ENCODE measurements at places on chromosomes 6 and 20.

- peak; percentile 30 for DNase-seq
These were observed 38.4 kb upstream of the ARHGAP18 start for GRCh38 chr6:129748212-129748900.

GRCh38 chr6:130259557-130259956 is 36.8 kb upstream of the SAMD3 start:
- no peak for DNase-seq

- no peak for DNase-seq
These were observed 42.6 kb upstream of the IL17A start for GRCh38 chr6:52143551-52143950.

- no peak for DNase-seq
These were observed 252.0 kb downstream of the SOX4 start for GRCh38 chr6:21845439-21846140.

- DNase-seq = no peak
These were observed 3.0 kb downstream of the GLP1R start for GRCh38 chr6:39051399-39052122.

DNA sequence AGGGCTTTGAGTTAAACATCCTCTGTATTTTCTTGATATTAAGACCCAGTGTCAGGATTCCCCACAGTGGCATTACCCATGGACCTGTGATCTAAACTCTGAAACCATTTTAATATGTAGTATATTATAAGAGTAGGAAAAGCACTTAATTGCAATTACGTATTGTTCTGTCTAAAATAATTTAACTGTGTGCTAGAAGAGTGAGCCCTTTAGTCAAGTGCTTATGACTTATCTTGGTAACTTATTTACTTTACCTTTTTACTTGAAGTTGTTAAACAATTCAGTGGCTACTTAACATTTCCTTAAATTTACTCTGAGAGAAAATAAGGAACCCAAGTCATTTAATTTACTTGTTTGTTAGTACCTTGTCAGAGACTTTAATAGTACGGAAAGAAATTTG is 173.6 kb downstream of the CDKAL1 start:
- no peak for DNase-seq

- DNase-seq = peak; percentile 96
These were observed at the start of the genes POLR1C and YIPF3 for GRCh38 chr6:43516697-43517504. TSS of gene POLR1C (plus strand) at chr6:43517089. CDS start at chr6:43517110, 21 bp downstream. TSS of gene YIPF3 (minus strand) at chr6:43516926. CDS start at chr6:43516807, 119 bp downstream.

DNA sequence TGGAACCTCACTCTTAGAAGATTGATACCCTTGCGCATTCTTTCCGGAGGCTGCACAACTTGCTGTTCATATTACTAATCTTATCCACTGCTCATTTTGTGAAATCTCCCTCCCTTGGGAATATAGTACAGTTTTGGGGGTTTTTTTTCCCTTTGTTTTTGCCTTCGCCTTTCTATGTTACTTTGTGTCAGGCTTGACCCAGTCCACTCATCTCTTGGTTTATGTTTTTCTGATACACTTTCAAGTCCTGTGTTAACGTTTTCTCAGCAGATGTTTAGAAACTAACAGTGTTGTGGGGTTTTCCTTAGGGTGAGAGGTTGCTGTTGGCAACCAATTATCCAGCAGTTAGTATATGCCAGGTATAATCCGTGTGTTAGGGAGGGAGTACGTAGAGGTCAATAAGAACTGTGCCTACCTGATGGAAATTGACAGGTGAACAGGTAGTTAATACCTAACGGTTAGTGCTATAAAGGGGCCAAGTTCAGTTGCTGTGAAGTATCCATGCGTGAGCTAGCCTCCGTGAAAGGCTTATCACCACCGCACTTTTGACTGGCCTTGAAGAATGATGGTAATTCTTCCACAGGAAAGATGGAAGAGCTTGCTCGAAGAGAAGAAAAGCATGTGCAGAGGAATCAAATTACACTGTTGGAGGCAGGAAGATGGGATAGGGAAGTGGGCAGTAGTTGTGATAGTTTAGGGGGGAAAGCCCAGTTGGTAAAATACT is 1.4 kb downstream of the NFYA start:
- DNase-seq = no peak

DNA sequence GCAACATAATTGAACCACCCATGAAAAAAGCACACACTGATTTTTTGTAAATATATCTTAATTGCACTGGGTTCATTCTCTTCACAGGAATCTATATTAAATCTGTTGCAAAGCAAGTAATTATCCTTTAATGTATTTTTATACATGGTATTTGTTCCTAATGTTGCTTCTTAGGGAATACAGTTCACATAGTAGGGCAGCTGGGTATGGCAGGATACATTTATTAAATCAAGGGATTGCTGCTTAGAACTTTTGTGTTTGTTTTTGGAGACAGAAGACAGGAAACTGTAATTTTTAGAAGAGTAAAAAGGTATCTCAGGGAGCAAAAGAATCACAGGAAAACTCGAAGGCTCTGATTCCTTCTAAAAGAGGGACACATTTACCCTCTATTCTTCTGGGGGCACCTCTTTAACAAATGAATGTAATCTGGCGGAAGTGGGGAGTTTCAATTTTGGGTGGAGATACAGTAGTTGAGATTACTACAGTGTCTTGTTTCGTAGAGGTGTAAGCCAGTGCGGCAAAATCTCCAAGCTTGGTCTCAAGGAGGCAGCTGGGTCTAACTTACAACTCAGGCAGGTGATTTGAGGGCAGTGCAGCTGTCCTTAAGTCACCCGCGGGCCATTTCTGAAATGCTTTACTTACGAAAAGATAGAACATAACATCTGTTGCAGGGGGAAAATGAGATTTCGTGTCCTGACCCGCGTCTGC is 812 bp upstream of the SMIM13 start:
- DNase-seq = peak; percentile 43

GRCh38 chr20:62533591-62534495 is 58.0 kb upstream of the GATA5 start:
- no peak for DNase-seq

DNA sequence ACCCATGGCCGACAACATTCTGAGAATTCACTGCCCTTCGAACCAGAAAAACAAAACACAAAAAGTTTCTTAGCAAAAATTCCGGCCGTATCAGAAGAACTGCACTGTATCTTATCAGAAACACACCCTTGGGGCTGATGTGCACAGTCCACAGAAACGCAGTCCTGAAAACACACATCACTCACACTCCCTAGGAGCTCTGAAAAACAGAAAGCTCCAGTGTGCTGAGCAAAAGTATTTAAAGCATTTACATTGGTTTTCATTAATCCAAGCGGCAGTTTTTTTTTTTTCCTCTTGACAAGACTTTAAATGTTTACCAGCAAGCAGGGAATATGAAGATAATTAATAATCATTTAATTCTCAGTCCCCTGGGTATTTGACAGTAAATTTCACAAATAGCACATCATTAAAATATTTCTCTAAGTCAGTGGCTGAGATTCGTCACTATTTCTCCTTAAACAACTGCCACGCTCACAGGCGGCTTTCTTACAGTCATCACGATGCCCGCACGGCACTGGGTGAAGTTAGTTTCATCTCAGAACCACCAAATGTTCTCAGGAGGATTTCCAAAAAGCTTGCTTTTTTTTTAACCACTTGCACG is 13.3 kb downstream of the NFATC2 start:
- DNase-seq = no peak

- peak; percentile 50 for DNase-seq
These were observed 244.9 kb downstream of the TSHZ2 start for GRCh38 chr20:53216856-53217576.

DNA sequence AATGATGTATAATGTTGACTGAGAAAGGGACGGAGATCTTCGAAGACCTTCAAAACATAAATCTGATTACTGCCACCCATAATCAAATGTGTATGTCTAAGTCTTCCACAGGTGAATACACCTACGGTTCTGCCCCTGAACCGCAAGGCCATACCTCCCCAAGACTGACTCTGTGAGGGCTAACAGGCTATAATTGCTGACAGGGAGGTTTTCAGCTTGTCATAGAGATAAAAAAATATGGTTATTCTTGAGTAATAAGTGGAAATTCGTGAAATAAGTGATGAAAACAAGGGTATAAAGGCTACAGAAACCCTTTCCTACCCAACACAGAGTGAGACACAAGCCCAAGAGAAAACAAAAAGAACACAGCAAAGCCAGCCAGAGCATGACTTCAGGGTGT is 188.9 kb downstream of the ATXN1 start:
- no peak for DNase-seq

DNA sequence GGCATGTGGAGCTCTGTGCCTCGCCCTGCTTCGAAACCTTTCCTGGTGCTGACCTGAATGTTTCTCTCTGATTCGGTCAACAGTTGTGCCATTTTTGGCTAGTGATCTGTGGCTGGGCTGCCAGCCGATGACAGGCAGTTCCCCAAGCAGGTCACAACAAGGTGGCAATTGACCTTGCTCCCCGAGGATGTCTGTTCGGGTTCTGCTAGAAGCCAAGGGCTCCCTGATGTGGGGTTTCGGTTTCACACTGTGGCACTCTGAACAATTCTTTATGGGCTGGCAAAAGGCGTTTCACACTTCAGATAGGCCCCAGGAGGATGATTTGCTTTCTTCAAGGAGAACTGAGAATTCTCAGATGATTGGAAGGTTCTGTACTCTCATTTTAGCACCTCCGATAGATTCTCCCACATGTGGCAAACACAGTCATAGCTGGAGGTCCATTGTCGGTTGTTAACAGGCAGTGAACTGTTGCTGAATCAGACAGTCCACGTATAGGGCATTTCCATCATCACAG is 135.6 kb downstream of the SLC24A3 start:
- peak; percentile 20 for DNase-seq

DNA sequence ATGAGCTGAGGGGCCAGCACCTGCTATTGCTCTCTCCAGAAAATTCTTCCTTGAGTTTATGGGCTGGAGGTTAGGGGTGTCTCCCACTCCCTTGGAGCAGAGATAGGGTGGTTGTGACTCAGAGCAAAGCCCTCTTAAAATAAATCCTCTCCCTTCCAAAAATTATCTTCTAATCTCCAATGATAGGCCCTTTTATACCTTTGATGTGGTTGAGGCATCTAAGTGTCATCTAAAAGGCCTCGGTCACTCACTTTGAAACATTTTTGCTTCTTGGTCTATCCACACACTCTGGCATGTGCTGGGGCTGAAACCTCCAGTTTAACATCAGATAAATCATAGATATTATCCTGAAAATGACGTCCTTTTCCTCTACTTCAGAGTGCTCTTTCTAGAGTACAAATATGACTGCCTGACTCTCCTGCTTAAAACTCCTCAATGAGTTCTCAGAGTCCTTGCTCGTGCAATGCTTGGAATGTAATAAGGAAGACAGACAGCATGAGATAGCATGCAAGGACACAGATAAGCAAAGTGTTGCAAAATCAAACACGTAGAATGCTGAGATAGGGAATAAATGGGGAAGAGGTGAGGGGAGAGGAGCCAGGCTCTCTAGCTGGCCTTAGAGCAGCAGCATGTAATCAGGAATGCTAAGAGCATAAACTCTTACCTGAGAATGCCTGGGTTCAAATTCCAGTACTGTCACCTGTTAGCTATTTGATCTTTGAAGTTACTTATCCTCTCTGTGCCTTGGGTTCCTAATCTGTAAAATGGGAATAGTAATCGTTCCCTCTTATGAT is 374.1 kb upstream of the CITED2 start:
- no peak for DNase-seq

DNA sequence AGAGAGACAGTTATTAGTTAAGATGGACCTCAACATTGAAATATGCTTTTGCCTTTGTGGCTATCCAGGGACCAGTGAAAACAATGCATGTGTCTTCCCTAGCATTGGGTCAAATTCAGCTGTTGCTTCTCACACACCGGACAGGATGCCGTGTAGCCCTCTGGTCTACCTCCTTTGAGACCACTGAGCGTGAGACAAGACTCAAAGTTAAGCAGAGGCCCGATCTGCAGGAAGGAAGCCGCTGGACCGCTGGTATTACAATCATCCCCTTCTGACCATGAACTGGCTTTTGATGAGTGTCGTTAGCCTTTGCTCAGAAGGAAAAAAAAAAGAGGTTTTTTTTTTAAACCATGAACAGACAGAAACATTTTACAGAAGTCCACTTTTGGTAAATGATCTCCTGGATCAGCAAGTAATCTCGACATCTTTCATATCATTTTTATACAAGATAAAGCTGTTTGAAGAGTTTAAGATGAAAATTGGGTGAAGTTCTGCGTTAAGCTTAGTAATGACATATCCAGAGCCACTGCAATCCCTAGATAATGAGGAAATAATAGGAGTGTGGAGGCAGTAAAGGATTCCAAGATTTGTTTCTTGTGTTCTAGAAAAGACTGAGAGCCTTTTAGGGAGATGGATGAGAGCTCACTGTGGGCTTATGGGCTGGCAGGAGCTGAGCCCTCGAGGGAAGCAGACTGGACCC is 622.8 kb downstream of the QKI start:
- DNase-seq = no peak

GRCh38 chr6:131136021-131136786 is 937 bp downstream of the AKAP7 start:
- no peak for DNase-seq

- DNase-seq = no peak
These were observed 8.8 kb upstream of the SUPT3H start for GRCh38 chr6:45386501-45386900.

DNA sequence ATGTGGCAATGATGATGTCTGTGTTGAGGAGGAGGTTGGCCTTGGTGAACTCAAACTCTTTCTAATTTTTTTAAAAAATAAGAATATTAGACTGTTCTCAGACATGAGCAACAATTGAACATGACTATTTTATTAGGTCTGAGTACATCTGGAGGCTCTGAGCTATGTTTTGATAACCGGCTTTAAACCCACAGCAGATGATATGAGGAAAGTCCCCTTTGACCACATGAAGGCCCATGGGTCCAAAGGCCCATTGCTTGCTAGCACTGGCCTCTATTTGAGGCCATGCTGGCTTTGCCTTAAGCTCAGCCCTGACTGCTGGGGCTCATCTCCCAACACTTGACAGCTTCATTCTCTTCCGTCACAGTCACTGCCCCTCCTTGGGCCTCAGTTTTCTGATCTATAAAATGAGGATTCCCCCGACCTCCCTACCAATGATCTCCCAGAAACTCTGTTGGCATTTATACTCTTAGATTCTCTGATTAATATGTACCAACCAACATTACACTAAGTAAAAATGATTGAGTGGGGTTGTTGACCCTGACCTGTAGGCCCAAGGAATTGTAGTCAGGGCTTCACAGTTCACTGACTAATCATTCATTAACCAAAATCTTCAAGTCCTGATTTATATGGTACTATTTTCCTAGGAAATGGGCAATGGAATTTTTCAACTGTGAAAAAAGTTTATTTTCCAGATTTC is 23.9 kb upstream of the TINAG start:
- DNase-seq = no peak

- DNase-seq = no peak
These were observed 81.7 kb downstream of the QKI start for GRCh38 chr6:163496205-163496604.
